ENCODE measurements at places on chromosomes 13 and 19.

DNA sequence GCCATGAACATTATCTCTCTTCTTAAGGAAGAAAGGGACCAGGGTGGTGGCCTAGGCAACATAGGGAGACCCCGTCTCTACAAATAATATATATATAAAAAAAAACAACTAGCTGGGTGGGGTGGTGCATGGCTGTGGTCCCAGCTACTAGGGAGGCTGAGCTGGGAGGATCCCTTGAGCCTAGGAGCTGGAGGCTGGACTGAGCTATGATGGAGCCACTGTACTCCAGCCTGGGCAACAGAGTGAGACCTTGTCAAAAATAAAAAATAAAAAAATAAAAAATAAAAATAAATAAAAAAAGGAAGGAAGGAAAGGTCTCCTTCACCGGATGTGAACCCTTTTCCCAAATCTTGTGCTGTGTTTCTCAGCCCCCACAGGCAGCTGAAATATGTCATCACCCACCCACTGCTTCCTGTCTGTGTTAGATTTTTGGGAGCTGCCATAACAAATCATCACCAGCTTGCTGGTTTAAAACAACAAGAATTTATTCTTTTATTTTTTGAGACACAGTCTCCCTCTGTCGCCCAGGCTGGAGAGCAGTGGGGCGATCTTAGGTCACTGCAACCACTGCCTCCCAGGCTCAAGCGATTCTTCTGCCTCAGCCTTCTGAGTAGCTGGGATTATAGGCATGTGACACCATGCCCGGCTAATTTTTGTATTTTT lies 9.5 kb upstream of the TSPAN16 start:
- DNase-seq = no peak

DNA sequence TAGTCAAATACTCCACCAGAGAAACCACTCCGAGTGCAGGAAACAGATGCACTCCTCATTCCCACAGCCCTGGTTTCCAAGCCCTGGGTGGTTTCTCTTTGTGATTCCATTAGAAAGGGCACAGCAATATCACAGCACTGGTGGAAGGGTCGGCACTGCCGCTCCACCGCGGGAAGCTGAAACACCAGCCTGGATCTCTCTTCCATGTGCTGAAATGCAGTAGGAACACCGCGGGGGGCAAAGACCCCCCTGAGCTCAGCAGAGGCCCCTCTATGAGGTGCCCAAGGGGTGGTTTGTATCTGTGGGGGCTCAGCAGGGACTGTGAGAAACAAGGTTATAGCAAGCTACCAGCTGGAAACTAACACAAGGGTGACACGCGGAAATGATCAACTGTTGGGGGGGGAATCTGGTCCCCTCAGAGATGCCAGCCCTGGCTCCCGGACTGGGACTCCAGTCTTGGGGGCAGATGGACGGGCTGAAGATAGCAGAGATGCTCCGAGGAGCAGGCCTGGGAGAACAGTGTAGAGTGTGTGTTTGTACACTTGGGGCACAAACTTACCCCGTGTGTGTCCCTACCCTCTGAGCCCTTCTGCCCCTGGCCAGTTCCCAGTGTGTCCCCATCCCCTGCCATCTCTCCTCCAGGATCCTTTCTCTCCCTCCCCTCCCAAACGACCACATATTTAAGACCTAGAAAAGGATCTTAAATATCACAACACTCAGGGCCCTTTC lies 1.8 kb downstream of the ZFR2 start:
- DNase-seq = no peak

GRCh38 chr13:44231786-44232516 lies 141.7 kb upstream of the SERP2 start:
- DNase-seq = no peak

GRCh38 chr13:25840931-25841330 lies 210.9 kb downstream of the SHISA2 start:
- DNase-seq = no peak

DNA sequence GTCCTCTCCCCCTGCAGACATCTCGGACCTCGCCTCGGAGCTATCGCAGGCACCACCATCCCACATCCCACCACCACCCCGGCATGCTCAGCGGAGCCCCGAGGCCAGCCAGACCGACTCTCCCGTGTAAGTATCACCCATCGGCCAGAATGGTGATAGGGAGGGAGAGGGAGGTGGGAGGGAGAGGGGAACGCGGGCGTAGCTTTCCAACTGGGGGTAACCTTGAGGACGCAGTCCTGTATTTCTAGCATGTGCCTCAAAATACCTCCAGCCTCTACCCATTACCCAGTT lies 26.1 kb downstream of the TJP3 start:
- DNase-seq = no peak

DNA sequence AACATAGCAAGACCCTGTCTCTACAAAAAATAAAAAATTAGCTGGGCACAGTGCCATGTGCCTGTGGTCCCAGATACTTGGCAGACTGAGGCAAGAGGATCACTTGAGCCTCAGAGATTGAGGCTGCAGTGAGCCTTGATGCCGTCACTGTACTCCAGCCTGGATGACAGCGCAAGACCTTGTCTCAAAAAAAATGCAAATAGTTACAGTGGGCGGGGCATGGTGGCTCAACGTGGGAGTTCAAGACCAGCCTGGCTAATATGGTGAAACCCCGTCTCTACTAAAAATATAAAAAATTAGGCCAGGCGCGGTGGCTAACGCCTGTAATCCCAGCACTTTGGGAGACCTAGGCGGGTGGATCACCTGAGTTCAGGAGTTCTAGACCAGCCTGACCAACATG lies 8.5 kb downstream of the PGLS start:
- no peak for DNase-seq

- DNase-seq = no peak
These were observed 4.7 kb upstream of the CYP2A13 start for GRCh38 chr19:41083516-41083915.

GRCh38 chr13:55869648-55870047 lies 1271.1 kb upstream of the PRR20A start:
- no peak for DNase-seq

- DNase-seq = no peak
These were observed 1.3 kb downstream of the RFX1 start for GRCh38 chr19:14004619-14005348.
